ENCODE measurements at places on chromosomes 3 and 15.

- DNase-seq = no peak
Observed at GRCh38 chr15:79640206-79640605, 208.1 kb downstream of the MINAR1 start.

DNA sequence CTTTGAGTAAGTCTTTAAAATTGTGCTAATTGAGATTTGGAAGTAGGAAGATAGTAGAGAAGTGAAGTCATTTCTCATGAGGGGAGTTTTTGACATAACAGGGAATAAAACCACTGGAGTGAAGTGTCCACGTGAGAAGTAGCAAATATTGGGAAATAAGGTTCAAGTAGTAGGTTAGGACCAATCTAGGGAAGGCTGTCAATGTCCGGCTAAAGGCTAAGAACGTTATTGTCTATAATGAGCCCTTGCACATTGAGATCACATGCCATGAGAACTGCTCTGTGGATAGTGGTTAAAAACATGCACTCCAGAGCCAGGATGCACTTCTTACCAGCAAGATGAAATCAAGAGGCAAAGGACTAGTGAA lies 459.9 kb upstream of the TPRG1 start:
- DNase-seq = no peak

DNA sequence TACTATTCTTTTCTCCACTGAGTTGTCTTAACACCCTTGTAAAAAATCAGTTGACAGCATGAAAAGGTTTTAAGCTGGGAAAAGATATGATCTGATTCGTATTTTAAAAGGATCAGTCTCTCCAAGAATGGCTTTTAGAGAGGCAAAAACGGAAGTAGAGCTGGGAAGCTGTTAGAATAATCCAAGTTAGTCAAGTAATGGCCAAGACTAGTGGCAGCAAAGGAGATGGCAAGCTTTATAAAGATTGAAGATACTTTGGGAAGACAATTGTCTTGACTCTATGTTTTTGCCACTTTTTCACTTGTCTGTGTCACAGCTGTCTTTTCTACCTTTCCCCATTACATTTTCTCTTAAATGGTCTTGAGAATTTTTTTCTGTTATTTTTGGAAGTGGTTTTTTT lies 243.5 kb upstream of the MANF start:
- DNase-seq = no peak

GRCh38 chr3:188522115-188522514 lies 368.2 kb downstream of the LPP start:
- no peak for DNase-seq

DNA sequence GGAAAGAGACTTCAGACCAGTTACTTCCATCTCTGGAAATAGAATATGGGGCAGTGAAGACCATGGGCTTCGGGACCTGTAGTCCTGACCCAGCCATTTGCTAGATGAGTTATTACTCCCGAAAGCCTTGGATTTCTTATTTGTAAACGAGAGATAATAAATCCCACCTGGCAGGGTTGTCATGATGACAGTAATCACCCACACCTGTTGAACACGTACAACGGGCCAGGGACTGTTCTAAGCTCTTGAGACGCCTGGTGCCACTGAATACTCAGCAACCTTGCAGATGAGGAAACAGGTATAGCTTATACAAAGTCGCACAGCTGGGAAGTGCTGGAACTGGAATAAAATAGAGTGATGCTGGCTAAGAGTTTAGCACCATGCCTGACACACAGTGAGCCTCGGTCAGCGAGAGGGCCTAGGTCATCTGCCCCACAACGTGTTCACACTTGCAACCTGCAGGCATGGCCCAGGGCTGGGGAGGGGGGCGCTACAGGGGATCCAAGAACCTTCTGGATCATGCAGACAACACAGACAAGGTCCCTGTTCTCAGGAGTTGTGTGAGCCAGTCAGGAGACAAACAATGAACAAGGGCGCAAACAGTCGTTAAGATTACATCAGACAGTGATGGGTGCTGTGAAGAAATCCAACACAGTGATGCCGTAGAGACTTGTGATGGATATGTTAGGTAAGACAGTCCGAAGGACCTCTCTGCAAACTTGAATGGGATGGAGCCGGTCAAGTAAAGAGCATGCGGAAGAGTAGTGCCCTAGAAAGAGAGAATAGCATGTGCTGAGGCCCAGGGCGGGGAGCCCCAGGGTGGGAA lies 89.2 kb downstream of the CORO2B start:
- DNase-seq = no peak

DNA sequence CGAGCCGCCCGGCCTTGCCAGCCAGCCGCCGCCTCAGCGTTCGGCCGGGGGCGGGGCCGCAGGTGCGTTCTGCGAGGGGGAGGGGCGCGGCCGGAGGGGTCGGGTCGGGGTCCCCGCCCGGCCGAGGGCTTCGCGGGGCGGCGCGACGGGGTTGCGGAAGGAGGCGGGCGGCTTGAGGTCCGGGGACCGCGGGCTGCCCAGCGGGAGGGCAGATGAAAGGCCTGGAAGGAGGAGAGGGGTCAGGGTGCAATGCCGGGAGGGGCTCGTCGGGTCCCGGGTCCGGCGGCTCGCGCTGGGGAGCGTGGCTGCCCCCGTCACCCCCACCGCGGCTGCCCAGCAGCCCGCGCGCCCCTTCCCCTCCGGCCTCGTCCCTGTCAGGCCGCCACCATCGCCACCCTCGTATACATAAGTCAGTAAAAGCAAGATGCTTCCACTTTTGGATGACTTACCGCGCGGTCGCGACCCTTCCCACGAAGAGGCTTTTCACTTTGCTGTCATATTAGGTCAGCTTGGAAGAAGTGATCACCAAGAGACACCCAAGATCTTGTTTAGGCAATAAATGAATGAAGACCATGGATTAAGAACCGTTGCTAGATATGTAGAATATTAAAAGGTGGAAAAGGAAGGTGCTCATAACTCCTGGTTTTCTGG lies 620 bp upstream of the ANP32A start:
- peak; percentile 34 for DNase-seq

DNA sequence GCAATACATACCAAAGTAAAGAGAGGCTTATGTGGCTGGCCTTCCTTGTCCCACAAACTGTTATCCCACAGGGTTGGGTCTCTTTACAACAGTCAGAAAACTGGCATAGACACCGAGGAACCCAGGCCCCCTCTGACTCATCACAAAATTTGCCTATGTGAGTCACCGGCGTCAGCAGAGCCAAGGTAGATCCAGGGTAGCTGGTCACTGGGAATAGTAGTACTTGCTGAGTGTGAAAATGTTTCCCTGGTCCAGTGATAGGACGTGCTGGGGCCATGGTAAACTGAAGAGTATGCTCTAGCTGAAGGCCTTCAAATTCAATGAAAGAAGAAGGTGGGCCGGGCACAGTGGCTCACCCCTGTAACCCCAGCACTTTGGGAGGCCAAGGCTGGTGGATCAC lies 27.1 kb upstream of the SKIL start:
- DNase-seq = no peak

GRCh38 chr3:182501856-182502255 lies 291.4 kb upstream of the ATP11B start:
- DNase-seq = peak; percentile 30

GRCh38 chr3:28637742-28638141 lies 289.1 kb upstream of the AZI2 start:
- no peak for DNase-seq

DNA sequence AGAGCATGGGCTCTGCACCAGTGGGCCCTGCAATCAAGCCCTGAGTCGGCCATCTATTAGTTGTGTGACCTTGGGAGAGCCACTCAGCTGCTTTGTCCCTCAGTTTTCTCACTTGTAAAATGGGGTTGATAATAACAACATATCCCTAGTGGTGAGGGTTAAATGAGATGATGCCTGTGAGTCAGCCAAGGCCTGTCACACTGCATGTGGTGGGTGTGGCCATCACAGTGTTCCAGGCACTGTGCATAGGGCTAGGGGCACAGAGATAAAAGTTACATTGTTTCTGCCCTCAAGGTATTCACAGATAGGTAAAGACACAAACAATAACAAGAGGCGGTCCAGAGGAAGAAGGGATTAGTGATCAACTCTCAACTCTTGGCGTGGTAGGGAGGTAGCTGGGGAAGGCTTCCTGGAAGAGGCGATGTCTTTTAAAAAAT lies 19.5 kb downstream of the SMAD6 start:
- DNase-seq = no peak

- no peak for DNase-seq
Observed at GRCh38 chr15:39942101-39942752, 8.3 kb downstream of the EIF2AK4 start.

DNA sequence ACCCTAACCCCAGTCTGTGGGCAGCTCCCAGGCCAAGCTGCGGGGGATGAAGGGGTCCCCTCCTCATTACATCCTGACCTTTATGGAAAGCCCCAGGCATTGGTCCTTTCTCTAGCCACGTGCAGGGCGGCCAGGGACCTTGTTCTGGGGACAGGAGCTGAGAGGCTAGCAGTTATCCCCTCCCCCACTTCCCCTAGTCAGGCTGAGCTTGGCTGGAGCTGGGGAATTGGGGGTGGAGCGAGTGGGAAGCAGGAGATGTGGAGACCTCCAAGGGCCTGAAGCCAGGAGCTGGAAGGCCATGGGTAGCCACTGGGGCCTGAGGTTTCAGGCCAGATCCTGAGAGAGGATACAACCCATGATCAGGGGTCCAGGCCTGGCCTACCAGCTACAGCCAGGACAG lies 45.8 kb downstream of the DNAH1 start:
- no peak for DNase-seq

- no peak for DNase-seq
Observed at GRCh38 chr3:171776839-171777583, 33.3 kb downstream of the PLD1 start.

DNA sequence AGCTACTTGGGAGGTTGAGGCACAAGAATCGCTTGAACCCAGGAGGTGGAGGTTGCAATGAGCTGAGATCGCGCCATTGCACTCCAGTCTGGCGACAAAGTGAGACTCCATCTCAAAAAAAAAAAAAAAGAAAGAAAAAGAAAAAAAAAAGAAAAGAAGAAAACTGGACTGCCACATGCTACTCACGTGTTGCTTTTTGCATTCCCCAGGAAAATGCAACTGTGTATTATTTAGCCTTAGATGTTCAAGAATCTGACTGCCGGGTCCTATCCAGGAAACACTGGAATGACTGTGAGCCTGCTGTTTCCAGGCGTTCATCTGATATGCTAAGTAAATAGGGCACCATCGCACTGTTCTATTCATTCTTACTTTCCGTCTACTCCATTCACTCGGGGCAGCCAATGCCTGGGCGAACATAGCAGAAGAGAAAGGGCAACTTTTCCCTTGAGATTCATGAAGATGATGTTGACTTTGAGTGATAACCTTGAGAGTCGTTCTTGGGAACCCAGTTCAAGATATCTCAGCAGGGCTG lies 21.4 kb downstream of the HRG start:
- no peak for DNase-seq

DNA sequence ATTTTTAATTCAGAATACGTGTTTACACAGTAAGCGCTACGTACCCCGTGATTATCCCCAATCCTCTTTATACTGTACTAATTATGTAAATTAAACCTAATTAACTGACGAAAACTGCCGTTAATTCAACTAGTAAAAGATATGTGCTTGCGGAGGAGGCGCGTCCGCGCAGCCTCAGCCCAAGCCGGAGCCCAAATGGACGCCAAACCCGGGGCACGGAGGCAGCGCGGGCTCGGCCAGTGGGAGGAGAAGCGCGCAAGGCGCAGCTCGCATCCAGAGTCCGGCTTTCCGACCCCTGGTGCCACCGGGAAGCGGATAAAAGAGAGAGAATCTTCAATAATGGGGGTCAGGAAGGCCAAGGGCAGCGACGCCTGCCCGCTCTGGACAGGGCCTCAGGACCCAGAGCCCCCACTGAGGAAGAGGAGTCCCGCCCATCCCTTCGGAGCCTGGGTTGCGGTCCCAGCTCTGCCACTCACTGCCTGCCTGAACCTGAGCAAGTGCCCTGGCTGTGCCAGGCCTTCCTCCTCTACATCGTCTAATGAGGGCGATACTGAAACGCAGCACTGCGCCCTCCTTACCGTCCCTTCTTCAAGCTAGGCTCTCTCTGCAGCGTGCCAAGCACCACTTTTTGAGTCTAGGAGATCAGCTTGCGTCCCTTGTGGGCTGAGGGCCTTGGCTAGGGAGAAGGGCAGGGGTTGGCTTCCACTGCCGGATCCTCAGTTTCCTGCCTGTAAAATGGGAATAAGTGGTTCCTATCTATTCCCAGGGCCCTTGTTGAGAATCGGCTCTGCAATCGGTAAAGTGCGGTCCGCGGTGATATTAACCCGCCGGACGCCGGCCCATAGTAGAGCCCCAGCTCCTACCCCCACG lies 5.0 kb upstream of the SKOR1 start:
- DNase-seq = no peak

GRCh38 chr15:63489352-63489751 lies 15.0 kb upstream of the USP3 start:
- DNase-seq = no peak

DNA sequence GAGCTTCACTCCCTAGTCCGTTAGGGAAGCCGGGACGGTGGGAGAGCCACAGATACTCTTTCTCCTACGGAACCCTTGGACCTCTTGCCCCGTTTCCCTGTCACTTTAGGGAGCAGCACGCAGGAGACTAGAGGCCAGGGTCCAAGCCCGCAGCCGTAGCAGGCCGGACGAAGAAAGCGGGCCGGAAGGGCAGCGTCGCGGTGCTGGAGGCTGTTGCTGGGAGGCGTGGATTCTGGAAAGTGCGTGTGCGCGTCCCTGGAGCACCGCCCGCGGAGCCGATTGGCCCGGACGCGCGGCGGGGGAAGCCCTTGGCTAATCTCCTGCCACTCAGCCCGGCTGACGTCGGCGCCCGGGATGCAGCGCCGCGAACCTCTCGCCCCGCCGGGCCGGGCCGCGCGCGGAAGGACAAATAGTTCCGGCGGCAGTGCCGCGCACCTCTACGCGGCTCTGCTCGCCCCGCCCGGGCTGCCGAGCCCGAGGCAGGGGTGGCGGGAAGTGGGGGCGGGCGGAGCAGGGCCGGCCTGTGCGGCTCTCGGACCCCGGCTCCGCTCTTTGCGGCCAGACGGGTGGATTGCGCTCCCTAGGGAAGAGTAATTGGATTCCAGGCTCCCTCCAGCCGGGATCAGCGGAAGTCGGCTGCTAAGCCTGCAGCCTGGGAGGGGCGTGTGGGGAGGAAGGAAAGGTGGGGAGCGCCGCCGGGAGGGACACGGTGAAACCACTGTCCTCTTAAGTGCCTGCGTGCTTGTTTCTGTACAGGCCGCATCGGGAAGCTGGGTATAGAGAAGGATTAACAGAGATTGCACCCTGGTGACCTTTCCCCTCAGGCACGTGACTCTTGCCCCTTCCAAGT lies 31.3 kb upstream of the TCF12 start:
- DNase-seq = peak; percentile 97

DNA sequence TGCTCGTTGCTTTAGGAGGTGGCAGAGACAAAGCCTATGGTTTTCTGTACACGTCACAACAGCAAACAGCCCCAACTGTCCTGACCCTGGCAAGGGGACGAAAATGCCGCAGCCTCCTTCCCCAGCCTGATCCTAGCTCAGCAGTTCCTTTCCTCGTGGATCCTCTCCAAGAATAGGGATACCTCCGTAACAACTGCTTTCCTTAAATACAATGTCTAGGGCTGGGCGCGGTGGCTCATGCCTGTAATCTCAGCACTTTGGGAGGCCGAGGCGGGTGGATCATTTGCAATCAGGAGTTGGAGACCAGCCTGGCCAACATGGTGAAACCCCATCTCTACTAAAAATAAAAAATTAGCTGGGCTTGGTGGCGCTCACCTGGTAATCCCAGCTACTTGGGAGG lies 17.0 kb downstream of the MAP6D1 start:
- DNase-seq = no peak

GRCh38 chr3:9223672-9224071 lies 25.8 kb downstream of the SRGAP3 start:
- no peak for DNase-seq

GRCh38 chr15:92021792-92022191 lies 168.3 kb downstream of the SLCO3A1 start:
- DNase-seq = no peak

GRCh38 chr3:156303001-156303707 lies 182.8 kb downstream of the KCNAB1 start:
- DNase-seq = no peak

GRCh38 chr3:17075358-17075757 lies 190.6 kb downstream of the PLCL2 start:
- no peak for DNase-seq

Measured in Ammon's horn (tissue), 1 donor.